HuH-7 (cell line): ENCODE measurements at places on chromosomes 3 and 15.

DNA sequence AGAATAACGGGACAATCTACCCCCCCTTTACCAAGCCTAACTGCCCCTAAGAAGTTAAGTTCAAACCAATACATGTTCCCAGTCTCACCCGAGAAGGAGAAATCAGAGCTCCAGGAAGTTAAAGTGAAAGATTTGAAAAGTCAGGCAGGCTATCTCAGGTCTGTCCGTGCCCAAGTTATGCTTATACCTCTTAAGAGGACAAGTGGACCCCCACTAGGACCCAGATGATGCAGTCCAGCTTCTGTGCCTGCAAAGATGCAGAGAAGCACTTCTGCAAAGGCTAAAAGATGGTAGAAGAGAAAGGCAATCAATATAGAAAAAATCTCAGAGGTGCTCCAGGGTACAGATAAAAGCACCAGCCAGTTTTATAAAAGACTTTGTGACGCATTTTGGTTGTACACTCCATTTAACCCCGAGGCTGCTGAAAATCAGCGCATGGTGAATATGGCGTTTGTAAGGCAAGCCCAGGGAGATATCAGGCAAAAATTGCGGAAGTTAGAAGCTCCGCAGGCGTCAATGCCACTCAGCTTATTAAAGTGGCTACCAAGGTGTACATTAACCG, 9.8 kb upstream of the SLC9C1 start:
- no peak for DNase-seq

- DNase-seq: peak; percentile 42
Observed at GRCh38 chr3:185537369-185537970, 14.9 kb downstream of the LIPH start.

DNA sequence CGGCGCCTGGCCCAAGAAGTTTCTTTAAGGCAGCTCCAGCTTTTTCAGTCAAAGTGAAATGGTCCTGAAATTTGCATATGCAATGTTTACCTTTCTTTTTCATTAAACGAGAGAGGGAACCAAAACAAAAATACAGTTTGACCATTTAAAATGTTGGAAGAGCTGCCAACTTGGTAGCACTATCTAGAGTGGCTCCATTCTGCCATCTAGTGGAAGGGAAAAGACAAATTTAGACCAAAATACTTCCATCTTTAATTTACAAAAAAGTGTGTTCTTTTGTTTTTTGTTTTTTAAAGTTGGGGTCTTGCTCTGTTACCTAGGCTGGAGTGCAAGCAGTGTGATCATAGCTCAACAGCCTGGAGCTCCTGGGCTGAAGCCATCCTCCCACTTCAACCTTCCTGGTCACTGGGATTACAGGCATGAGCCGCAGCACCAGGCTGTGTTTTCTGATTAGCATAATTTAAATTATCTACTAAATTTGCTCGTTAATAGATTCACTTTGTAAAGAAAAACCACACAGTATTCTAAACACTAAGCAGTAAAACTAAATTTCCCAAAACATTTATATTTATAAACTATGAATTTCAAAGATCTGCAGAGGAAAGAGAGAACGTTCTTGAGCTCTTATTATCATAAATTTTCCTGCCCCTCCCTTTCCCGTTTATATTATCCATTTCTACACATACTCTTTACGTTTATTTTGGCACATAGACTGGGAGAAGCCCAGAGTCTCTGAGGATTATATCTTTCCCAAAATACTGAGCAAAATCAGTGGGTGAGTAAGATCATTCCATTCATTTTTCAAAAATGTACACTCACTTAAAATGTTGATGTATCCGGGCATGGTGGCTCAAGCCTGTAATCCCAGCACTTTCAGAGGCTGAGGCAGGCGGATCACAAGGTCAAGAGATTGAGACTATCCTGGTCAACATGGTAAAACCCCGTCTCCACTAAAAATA, 15.4 kb upstream of the RFC4 start:
- no peak for DNase-seq

- no peak for DNase-seq
Observed at GRCh38 chr3:192005989-192006388, 545.0 kb downstream of the PYDC2 start.

GRCh38 chr3:18119866-18120265, 305.3 kb downstream of the SATB1 start:
- DNase-seq: no peak

DNA sequence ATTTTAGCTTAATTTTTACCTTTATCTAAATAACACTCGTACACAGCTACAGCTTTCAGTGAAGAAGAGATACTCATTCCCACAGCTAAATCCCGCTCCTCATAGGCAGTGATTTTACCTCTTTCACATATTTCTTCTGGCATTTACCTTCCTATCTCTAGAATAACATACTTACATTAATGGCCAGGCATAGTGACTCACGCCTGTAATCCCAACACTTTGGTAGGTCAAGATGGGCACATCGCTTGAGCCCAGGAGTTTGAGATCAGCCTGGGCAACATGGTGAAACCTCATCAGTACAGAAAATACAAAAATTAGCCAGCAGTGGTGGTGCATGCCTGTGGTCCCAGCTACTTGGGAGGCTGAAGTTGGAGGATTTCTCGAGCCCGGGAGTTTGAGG, 80.2 kb downstream of the PPARG start:
- DNase-seq: no peak

GRCh38 chr3:187288131-187288854, 3.2 kb downstream of the MASP1 start:
- DNase-seq: no peak

DNA sequence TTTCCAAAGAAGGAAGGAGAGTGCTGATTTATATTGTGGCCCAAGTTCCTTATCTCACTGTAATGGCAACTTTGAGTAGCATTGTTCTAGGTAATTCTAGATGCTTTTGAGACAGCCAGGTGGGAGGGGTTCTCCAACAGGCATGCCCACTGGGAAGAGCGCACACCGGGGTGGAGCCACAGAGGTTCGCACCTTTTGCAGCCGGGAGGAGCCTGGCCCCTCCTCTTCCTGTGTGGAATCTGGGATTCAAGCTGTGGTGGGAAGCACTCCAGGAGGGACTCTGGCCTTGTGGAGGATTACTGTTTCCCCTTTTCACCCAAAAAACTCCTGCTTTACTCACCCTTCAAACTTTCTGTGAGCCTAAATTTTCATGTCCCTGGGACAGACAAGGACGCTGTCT, 53.1 kb downstream of the CFAP20DC start:
- no peak for DNase-seq

DNA sequence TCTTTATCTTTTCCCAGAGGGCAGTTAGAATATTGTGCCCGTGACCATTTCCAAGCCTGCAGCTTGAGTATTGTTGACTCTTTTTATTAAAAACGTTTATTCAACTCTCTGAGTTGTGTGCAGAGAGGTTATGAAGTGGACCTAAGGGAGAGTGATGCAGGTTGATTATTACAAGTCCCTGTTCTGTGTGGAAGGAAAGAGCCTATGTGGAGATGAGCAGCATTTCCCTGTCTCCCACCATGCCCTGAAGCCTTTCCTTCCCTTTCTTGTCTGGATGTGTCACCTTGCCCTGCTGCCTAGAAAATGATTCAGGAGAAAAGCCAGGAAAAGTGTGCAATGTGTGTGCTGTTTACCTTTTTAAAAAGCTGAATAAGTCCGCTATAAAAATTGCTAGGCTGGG, 19.4 kb downstream of the ZPLD1 start:
- DNase-seq: no peak

- DNase-seq: no peak
Observed at GRCh38 chr3:108862865-108863798, 40.5 kb downstream of the TRAT1 start.

GRCh38 chr3:67048715-67049074, 50.6 kb downstream of the KBTBD8 start:
- no peak for DNase-seq

- no peak for DNase-seq
Observed at GRCh38 chr15:55281517-55282228, 7.9 kb downstream of the RAB27A start.

- no peak for DNase-seq
Observed at GRCh38 chr3:39193391-39193790, 996 bp upstream of the XIRP1 start.

DNA sequence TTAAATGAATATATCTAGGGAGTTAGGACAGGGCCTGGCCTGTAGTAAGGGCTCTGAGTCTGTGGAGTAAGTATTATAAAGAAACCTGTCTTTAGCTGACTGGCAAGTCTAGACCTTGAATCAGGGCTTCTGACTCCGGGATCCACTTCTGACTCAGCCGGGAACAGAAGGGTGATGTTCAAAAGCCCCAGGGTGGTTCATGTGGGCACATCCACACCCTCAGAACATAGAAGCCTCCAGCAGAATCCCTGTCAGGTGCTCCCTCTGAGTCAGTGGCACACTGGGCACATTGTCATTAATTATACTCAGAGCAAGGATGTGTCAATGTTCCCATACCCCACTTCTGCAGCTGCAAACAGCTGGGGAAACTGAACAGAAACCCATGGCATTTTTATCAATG, 26.7 kb upstream of the SNRK start:
- no peak for DNase-seq

GRCh38 chr3:71251156-71251775, 332.3 kb downstream of the FOXP1 start:
- no peak for DNase-seq

- no peak for DNase-seq
Observed at GRCh38 chr3:173676094-173676493, 278.6 kb downstream of the NLGN1 start.

DNA sequence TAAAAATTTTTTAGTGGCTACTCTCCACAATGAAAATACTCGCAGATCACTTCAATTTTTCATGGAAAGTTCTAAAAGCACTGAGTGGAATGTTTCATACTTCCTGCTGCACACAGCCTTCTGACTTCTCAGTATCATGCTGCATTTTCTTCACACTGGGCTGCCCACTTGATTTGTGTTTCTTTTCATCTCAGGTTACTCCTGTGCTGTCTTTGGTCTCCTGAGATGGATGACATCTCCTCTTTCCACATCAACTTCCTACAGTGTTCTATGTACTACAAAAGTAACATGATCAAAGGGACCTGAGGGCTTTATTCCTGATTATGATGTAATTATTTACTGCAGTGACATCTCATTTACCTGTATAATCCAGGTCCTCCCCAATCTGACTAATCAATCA, 927.7 kb downstream of the ROBO2 start:
- no peak for DNase-seq

- DNase-seq: peak; percentile 90
Observed at GRCh38 chr15:100602064-100602822, at the start of the genes ASB7 and LINS1. TSS of gene ASB7 (plus strand) at chr15:100602589. CDS start at chr15:100612217, 9,628 bp downstream. TSS of gene LINS1 (minus strand) at chr15:100602184. CDS start at chr15:100580842, 21,342 bp downstream.

GRCh38 chr15:66965201-66965900, 100.1 kb upstream of the SMAD3 start:
- no peak for DNase-seq

DNA sequence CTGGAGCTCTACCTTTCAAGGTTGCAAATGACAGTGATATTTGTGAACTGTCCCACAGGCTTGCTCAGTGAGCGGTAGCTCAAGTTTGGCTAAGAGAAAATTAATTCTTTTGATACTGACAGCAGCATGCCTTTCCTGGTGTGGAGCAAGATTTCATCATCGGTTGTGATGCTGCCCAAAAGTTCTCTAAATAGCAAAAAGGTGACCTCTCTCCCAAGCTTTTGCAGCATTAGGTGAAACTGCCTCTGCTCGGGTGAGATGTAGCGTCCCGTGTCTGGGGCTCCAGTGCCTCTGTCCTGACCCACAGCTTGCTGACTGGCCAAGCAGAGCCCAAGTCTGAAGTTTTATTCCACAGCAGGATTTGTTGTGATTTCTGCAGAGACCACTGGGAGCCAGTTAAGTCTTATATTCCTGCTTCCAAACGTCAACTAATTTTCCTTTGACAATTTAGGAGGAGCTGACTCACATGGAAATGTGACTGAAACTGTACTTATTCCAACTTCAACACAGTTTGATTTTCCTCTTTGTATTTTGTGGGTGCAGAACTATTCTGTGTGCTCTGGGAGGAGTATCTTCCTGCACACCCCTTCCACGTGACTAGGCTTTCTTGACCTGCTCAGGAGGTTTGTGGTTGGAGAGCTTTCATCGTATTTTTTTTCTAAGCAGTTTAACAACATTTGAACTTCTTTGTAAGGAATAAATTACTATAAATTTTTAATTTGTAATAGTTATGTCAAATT, 5.9 kb downstream of the SYNM start:
- DNase-seq: no peak

DNA sequence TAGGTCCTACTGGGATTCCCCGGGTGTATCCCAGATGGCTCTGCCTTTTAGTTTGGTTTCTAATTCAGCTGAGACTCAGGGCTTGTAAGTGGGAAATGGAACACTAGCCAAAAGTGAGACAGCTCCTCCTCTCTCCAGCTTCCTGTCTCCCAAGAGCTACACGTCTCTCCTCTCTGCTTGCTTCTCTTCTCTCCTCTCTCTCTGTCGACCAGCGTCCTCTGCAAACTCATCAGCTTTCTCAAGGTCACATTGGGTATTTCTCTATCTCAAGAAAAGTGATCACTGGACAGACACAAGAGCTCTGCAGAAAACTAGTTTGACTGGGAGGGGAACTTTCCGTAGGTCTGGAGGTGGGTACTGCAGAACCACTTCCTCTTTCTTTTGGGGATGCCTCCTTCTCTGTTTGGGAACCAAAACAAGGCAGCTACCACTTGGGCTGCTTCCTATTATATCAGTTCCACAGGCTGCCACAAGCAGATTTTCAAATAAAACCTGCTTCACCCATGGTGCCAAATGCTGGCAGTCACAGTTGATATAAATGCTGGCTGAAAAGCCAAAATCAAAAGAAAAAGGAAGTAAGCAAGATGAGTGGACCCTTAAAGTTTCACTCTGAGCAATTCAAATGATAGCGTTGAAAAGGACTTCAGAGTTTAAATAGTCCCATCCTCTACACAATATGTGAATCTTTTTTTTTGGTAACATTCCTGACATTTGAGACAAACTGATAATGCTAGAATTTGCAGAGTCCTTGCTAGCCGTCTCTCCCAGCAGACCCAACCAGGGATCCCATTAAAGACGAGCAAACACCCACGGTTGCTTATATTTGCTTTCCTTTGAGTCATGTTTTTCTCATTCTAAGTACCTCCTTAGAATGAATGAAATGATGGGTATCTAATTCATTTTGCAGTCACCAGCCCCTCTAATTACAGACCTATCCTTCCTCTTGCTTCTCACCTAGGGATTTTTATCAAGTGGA, 7.2 kb upstream of the DYNC1LI1 start:
- no peak for DNase-seq

DNA sequence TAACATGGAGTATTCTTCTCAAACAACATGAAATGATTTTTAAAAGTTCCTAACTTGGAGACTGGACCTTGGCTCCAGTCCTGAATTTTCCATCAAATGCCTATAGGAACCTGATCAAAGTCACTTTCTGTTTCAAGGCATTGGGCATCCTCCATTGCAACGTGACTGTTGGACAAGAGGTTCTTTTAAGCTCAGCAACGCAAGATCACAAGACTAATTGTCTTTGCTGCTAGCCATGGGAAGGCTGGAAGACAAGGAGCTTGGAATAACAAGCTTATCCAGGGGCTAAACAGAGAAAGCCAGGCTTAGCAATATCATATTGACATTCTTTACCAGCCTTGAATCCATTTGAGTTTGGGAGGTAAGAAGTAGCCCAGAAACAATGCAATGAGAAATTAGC, 48.3 kb downstream of the SST start:
- DNase-seq: no peak
